Left ventricle myocardium superior (tissue), 1 donor: ENCODE measurements at places on chromosomes 5 and 9. TPM values are rescaled to one million over a fixed set of nuclear protein-coding genes. Genes with fewer than 3 reads are reported as not detected.

Gene ACTBL2
- total RNA-seq, result not detected

Gene TMEM141
- 74.2 TPM for total RNA-seq

Gene SPIN1
- 56.6 TPM for total RNA-seq

Gene GRXCR2
- 3.8 TPM for total RNA-seq

Gene HIGD2A
- total RNA-seq, result 222 TPM

Gene SLC25A48
- total RNA-seq, result 0.40 TPM

Gene SEPTIN8
- 30.4 TPM for total RNA-seq

Gene SV2C
- total RNA-seq, result 0.05 TPM
